NCI-H2171 (cell line): ENCODE measurements at places on chromosomes 7 and 10.

- no peak for DNase-seq
Observed at GRCh38 chr7:68733219-68734153, 864.8 kb upstream of the AUTS2 start.

DNA sequence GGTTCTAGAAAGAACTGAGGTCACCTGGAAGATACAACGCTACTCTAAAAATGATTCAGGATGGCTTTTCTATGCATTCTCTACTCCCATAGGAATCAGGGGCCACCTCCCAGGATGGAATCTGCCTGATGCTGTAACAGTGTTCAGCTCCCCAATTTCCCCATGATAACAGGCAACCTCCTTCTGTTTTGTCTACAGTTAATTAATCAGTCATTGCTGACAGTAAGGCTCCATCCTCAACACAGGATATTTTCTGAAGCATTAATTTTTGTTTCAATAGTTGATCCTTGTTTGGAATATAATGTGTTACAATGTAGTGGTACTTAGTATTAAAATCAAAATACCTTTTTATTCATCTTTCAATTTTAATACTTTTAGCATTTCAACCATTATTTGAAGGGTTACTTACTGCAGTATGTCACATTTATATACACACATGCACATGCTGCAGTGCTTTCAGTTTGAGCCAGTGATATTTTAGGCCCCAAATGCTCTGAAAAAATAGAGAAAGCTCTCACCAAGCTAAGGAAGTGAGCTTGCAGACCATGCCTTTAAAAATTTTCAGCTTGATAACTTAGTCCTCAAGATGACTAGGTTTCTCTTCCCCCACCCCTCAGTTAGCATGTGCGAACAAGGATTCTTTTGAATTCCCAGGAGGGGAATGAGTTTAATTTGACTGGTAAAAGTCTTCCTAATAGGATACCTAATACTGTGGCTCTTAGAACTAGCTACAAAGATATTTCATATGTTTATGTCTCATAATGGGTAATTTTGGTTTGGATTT lies 592 bp upstream of the PIK3CG start:
- no peak for DNase-seq

- peak; percentile 19 for DNase-seq
Observed at GRCh38 chr7:64687249-64687648, 21.3 kb downstream of the ZNF107 start.

DNA sequence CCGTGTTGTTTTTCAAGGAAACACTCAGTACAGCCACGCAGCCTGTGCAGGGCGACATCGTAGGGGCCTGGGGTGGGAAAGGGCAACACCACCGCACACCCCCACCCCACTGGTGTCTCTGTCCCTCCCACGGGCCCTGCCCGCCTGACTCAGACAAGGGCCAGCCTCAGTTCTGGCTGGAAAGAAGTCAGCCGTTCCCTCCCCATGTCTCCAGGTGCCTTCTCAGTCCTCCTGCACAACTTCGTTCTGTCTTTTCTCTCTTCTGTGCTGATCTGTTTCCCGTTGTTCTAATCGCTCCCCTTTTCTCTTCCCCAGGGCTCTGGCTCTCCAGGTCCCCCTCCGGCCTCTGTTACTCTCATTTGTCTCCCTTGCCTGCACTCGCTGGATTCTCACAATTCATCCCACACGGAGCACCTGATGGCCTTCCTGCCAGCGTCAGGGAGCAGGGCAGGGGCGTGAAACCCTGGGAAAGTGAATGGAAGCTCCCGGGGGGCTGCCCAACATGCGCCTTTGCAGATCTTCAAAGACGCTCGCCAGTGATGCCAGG lies 97.7 kb downstream of the WDR37 start:
- DNase-seq: no peak

DNA sequence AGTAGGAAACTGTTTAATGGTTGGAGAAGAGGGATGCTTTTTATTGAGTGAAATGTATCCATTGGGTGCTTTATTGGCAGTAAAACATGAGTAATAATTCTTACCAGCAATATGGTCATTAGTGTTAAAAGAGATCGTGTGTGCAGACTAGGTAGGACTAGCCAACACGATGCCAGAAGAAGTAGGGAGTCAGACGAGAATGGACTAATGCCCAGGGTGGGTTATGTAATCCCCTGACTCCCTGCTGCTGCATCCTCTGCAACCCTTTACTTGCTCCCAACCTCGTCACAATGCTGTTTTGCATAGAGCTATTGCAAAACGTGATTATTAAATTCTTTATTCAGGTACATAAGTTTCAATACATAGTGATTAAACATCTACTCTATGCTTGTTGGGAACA lies 1213.7 kb downstream of the GATA3 start:
- no peak for DNase-seq

DNA sequence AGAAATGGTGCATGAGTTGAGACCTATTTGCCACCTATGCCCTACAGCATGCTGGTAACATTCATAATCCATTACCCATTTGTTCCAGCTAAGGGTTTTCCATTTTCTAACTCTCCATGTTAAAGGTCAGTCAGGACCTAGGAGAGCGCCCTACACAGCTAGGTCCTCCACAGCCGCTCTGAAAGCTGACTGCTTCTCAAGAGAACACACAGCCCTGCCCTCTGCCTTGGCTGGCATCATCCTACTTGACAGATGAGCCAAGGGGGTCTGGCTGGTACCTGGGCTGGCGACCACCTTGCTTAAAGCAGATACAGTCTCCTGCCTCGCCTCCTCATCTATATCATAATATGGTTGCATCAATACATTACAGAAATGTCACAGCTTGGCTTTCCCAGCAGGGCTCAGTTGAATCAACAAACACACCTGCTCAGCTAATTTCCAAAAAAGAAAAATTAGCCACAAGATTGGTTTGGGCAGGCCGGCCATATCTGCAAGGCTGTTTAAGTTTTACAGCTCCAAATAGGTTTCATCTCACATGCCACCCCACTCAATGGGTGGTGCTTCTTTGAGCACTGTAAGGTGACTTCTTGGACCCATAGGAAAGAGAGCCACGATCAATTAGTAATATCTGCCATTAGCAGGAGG lies 17.3 kb downstream of the TLL2 start:
- no peak for DNase-seq

- DNase-seq: no peak
Observed at GRCh38 chr10:19947215-19947614, 131.0 kb downstream of the PLXDC2 start.

DNA sequence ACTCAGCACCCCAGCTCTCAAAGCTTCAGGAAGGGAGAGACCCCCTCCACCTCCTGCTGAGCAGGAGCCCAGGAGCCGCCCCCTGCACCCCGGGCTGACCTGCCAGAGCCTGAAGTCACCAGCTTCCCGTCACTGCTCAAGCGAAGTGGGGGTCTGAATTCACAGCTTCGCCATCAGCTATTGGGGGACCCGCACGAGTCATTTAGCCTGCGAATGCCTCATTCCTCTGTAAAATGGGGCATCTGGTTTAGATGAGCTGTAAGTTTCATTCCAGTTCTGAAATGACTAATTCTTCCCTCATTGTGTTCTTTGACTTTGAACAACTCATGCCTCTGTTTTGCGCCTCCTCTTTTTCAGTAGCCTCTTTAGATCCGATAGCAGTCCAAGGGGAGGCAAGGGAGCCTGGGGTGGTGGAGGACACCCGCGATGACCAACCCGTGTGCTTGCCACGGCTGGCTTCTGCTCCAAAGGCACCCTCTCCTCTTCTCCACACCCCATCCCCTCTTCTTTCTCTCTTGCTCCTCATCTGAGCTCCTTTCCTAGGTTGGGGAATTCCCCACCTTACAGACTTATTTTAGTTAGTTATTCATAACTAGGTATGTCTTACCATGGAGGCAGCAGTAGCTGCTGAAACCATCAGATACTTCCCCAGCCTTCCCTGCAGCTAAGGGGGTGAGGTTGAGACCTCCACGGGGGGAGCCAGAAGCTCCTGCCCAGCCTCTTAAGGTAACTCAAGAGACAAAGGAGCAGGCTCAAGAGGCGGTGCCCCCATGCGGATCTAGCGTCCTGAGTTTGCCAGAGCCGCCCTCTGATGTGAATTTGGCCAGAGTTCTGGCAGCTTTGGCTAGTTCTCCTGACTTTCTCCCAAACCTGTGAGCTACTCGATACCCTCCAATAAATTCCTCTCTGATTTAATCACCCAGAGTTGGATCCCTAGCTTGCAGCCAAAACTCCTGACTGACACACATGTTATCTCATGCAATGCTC lies 47.7 kb downstream of the RBM17 start:
- DNase-seq: no peak

GRCh38 chr10:121698336-121698735 lies 100.1 kb upstream of the FGFR2 start:
- no peak for DNase-seq

DNA sequence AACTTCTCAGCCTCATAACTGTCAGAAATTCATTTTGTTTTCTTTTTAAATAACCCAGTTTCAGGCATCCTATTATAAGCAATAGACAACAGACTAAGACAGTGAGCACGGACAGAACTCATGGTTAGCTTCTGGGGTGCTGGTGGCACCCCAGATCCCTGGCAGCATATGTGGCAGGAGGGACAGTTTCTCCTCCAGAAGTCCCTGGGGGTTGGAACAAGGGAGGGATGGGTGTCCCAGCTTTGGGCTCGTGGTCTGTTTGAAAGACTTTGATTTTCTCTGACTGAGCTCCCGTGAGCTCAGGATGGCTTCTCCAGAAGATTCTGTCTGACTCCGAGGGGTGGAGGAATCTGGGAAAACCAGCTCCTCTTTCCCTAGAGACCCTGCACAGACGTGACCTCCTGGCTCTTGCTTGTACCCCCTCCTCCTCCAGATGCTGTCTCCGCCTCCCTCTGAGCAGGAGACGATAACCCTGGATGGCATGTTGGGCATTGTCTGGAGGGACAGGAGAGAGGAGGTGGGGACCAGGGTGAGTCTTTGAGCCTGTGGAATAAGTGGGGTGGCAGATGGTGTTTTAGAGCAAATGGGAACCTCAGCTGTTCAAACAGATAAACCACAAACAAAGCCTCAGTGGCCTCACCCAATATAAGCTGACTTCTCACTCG lies 421.1 kb downstream of the GLRX3 start:
- DNase-seq: peak; percentile 63

DNA sequence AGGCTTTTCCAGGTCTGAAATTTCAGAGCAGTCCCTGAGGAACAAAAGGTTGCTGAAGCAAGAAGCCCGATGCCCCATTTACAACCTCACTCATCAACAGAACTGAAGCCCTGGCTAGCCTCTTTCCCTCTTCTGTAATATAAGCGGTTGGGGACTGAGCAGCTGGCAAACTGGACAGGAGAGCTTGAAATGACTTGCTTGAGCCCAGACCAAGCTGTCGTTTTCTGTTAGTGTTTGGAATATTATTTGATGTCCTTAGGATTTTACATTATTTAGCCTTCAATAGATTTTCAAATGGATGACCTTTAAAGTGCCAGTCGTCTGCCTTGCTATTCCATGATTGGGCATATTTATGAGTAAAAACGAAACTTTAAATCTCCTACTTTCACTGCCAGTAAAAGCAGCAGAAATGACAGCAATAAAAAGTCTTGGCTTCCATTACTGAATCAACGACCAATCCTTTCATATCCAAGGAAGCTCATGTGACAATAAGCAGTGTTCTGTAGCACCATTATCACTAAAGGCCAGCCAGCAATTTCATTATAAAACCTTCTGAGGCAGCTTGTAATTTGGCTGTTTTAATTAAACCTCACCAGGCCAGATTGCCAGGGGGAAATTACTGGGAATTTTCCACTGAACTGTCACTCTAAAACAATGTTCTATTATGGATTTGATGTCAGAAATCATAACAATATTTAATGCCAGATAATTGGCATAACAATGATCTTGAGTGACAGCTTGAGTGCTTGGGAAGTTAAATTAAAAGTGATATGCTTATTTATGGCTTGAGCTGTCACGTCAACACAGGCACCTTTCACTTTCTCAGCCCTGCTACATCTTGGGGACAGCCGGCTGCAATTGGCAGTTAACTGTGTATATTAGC lies 85.9 kb downstream of the LSMEM1 start:
- no peak for DNase-seq

- DNase-seq: no peak
Observed at GRCh38 chr7:7183838-7184463, 1.6 kb downstream of the C1GALT1 start.

DNA sequence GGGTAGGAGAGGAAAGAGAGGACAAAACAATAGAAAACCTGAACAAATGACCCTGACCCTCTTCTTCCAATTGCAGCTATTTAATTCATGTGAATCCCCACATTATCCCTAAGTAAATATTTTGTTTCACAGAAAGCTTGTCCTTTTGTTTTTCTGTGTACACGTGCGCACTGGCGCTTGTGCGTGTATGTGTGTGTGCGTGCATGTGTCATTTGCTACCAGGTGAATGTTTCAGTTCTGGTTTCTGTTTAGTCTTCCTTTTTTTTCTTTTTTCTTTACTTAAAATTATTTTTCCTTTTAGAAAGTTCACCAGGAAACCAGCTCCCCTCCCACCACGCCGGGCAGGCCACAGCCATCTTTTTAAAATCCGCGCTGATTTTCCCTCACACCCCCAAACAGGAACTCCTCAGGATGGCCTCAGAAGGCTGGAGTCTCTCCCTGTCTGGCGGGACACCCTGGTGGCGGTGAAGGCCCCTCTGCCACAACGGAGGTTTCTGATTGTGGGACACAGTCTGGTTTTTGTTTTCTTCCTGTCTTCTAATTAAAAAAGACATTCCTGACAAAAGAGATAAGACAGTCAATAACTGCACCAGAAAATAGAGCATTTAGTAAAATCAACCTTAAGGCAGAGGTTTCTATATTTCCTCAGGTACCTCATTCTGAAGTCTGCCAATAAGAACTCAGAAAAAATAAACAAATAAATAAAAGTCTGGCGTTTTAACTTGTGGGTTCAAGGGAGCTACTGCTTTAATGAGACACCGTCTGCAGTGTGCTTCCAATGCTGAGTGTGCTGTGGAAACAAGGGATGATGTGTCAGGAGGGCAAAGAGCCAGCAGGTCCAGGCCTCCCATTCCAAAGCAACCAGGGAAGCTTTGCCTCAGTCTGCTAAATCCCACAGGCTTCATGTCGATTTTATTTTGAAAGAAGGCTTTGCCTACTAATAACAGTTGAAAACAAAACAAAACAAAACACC lies 17.4 kb downstream of the IRF5 start:
- DNase-seq: no peak

DNA sequence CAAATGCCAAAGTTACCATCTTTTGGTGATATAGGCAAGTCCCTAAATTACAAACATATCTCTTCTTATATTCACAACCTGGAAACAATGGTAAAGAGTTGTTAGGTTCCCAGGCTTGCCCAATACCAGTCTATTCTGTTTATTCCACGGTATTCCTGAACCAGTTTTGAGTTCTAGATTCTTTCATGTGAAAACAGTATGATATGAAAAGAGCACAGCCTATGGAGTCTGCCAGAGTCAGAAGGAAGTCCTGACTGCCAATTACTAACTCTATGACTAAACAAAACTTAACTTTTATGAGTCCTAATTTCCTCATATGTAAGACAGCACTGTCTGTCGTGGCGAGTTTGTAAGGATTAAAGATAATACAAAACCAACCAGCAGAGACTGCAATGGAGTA lies 5.6 kb downstream of the ABI1 start:
- DNase-seq: no peak

DNA sequence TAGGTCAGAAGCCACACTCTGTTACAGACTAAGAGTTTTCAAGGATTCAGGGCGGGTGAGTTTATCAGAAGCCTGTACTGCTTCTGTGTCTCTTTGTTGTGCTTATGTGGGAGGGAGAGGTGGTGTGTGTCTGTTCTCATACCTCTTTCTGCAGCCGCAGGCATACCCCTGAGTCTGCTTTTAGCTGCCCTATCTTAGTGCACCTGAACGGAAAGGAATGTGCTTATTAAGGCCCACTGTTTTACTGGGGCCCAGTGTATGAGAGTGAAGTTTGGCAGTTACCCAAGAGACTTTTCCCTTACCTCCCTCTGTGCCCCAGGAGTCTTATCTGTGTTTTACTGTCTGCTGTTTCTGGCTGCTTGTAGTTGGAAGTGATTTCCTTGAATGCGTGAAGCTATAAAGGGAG lies 104.3 kb downstream of the TYW1 start:
- DNase-seq: no peak
